Glutamatergic neuron (in vitro differentiated cells): ENCODE measurements at places on chromosomes 7 and 10. TPM values are rescaled to one million over a fixed set of nuclear protein-coding genes. Genes with fewer than 3 reads are reported as not detected.

DNA sequence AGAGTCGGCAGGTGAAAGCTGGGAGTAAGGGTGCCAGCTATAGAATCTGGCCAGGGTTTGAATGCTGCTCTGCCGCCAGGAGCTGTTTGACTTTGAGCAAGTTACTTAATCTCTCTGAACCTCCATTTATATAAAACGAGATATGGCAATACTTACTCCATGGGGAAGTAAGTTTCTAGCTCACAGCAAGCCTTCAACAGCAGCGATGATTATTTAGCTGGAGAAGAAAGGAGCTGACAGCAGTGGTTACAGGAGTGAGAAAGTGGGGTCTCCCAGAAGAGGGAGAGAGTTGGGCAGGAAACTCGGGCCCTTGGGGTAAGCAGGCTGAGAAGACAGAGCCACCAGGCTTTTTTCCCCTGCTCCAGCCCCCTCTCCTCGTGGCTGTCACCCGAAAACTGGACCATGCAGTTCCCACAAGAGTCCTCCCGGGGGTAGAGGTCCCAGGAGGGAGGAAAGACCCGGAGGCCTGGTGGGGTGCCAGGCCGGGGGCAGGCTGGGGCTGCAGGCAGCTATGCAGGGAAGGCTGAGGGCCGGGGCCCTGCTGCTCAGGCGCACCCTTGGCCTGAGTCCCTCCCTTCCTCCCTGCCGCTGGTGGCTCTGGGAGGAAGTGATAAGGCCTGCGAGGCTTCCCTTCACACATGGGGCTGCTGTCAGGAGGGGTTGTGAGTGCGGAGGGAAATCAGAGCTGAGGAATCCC, 3.5 kb downstream of the NOS3 start:
- DNase-seq: no peak

TLX1 gene
- 14.3 TPM for total RNA-seq

- no peak for DNase-seq
Measured at GRCh38 chr7:80286611-80287010, 152.0 kb downstream of the GNAI1 start.

DNA sequence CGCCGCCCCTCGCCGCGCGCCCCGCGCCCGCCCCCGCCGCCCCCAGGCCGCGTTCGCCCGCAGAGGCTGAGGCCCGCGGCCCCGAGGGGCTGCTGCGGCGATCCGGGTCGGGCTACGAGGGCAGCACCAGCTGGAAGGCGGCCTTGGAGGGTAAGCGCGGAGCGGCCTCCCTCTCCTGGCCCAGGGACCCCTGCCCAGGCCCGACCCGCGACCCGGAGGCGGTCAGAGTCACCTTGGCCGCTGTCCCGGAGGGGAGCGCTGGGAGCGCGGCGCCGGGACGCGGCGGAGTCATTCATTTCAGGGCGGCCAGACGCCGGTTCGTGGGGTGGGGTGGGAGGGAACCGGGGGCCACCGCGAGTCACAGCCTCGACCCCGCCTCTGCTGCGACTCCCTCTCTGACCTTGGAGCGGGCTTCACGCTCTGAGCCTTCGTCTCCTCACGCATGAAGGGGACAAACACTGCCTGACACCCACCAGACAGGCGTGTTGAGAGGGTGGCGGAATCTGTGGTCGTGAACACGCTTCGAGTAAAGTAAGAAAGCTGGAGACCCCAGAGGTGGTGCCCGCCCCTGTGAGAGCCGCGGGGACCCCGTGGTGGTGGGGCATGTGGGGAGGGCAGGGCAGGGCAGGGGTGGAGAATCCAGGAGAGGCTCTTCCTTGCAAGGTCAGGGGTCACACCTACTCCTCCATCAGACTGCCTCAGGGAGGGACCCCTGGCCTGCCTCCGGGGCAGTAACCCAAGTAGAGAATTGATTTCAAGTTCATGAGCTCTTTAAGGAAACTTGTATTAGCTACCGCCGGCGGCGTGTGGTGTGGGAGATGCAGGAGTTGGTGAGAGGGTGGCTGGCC, 707 bp downstream of the CLEC2L start:
- DNase-seq: peak; percentile 41

DNA sequence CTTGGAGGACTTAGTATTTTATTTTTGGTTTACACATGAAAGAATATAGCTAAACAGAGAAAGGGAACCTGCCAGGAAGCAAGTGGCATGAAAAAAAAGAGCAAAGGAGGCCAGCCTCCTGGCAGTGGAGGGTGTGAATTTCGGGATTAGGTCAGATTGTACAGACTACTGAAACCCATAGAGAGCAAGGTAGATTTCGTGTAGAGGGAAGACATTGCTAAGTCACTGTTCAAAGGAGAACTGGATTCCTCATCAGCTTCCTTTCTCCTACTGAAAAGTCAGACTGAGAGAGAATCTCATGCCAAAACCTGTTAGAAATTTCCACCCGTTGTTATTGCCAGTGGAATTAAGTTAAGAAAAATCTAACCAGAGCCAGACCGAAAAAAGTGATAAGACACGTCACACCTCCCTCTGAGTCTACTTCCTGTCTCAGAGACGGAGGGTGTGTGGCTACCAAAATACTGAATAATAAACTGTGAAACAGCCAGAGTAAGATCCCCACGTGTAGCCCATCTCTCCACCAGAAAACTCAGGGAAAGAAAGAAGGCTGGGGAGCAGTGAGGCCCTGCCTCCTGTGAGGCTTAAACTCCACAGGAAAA, 118.8 kb downstream of the SKIDA1 start:
- no peak for DNase-seq

NODAL gene
- not detected for total RNA-seq

DNA sequence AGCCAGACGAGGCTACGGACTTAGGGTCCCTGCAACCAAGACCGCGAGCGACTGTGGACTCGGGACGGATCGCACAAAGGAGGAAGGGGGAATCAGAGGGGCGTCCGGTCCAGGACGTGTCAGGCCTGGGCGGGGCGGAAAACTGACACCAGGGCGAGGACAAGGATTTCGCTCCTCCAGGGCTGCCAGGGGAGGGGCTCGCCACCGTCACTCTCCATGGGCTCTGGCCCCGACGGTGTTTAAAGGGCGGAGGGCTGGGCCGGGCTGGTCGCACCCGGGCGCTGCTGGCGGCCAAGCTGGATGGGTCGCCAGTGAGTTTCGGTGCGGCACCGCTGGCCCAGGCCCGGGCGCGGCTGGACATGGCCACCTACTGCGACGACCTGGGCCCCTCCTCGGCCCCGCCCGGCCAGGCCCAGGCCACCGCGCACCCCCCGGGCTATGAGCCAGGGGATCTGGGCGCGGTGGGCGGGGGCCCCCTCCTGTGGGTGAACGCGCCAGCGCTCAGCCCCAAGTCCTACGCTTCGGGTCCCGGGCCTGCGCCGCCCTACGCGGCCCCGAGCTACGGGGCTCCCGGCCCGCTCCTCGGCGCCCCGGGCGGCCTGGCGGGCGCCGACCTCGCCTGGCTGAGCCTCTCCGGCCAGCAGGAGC, at the start of gene FOXI2:
Gene FOXI2, plus strand, starts transcription at position 271 of the 648 bp plus-strand sequence. Its CDS starts 89 bp downstream, at position 360.
- peak; percentile 45 for DNase-seq

GRCh38 chr10:121774404-121774803, 153.4 kb downstream of the ATE1 start:
- DNase-seq: no peak

DNA sequence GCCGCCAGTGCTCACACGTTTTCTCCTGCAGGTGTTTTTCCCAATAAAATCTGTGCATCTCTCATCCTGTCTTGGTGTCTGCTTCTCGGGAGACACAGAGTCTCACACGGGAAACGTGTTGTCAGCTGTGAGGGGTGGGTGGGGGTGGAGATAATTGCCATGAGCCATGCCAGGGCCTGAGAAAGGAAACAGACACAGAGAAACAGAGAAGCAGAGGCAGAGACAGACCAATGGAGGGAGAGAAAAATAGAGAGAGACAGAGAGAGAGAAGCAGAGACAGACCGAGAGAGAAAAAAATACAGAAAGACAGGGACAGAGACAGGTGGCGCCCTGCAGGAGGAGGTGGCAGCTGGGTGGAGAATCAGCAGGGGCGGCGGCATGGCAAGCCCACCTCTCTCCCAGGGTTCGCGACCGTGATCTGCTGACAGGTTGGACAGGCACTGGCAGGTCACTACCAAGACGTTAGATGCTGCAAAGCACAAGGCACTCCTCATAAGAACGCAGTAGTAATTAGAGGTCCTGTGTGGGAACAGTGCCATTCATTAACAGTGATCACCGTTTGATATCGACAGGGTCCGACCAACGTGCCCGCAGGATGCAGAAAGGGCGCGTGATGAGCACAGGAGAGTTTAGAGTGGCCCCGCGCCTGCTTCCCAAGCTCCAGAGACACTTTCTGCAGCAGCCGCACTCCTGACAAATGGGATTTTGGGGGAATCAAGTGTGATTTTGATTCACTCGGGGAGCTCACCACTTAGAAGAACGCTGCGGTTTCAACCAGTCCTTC, 70.5 kb upstream of the INSIG1 start:
- DNase-seq: no peak

- DNase-seq: no peak
Measured at GRCh38 chr7:125375942-125376341, 446.3 kb upstream of the POT1 start.

SPAM1 gene
- not detected for total RNA-seq

DNA sequence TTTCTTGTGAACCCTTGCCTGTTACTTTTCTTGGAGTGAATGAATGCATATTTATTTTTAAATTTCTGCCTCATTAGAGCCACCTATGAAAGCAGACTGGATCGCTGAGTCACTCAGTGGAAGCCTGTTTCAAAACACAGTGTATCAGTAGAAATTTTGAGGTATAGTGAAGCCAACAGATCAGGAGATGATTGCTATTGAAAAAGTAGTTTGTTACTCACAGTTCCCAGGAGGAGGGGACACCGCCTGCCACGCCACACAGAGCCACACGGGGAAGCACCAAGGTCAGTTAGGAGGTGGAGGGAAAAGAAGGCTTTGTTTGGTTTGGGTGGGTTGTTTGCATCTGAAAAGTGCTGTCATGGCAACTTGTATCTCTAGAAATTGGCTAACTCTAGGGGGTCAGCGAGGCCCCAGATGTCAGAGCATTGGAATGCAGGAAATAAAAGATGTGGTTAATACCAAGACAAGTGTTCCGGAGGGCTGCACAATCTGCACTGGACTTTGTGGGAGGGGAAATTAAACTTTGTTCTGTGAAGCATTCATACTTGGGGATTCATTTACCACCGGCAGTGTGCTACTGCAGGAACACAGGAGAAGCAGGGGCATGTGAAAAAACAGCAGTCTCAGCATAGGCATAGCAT, 106.4 kb upstream of the SDK1 start:
- DNase-seq: no peak

DNA sequence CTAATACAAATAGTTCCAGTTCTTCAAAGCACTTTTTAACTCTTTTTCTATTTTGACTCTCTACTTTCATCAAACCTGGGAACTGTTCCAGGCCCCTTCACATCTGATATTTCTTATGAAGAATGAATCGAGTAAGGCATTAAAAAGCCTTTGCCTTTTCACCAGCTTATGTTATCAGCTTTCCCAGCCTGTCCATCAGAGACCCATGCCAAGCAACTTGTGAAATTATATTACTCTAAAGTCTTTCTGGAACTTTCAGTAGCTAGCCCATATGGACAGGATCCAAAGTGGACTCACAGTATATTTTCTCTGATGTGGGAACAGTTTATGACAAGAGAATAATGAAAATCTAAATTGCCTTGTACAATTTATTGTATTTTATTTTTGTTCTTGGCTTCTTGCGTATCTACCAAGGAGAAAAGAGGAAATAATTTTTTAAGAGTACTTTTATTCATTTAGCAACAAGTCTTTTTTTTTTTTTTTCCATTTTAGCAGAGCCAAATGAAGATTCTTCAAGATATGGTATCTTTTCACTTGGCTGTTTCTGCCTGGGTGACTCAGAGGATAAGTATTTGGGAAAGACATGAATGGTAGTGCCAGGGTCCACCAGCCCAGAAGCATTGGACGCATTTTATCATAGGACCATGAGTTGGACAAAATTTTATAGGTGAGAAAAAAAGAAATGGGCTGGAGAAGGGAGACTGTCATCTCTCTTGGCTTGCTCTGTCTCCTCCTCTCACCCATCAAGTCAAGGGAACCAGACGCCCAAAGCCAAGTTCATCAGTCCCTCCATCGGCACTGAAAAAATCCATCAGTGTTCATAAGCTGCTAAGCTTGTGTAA, 195.8 kb upstream of the NEBL start:
- no peak for DNase-seq

DNA sequence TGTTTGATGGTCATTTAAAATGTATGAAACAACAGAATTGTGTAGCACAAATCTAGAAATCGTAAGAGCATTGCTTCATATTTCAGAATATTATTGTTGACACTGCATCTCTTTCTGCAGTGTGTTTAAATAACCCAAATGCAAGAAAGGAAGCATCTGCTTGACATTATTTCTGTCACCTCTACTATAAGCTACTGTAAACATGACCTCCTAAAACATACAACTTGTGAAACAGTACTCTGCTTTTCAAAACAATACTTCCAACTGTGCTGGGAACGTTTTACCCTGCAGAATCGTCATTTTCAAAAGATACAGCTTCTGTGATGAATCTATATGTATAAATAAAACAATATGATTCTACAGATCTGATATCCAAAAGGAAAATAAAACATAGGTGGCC, 82.0 kb downstream of the RNF133 start:
- DNase-seq: no peak

SLC39A12 gene
- not detected for total RNA-seq

CCDC6 gene
- total RNA-seq: 28.1 TPM

GRCh38 chr10:3783682-3784432, 1.2 kb downstream of the KLF6 start:
- DNase-seq: peak; percentile 35

XPNPEP1 gene
- 51.4 TPM for total RNA-seq

- no peak for DNase-seq
Measured at GRCh38 chr7:97798046-97799019, 66.4 kb downstream of the TAC1 start.

BRI3 gene
- total RNA-seq: 176 TPM

PNLIPRP1 gene
- not detected for total RNA-seq

PLCE1 gene
- total RNA-seq: 0.25 TPM

DNA sequence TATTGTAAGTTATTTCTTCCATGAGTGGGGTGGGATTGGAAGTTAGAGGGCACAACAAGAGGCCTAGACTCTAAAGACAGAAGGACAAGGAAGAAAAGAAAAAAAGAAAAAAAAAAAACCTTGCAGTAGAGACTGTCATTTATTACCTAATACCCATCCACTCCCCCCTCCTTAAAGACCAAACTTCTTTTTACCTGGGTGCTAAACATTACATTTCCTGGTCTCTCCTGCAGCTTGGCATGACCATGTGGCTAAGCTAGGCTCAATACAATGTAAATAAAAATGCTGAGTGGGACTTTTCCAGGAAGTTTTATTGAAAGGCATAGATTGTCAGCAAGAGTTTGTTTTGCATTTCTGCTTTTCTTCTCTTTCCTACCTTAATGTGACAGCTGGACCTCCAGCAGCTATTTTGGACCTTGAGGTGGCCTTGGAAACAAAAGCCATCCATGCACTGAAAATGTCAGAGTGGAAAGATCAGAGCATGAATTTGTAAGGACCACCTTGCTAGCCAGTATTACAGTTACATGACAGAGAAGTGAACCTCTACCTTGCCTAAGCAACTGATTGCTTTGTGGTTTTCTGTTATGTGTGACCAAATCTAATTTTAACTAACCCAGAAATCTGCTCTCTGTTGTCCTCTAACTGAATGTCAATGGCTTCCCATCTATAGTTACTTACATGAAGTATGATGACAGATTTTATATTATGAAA, 81.3 kb upstream of the SFMBT2 start:
- no peak for DNase-seq

DDX21 gene
- 39.9 TPM for total RNA-seq
